Activated T-cell treated with anti-CD3 and anti-CD28 coated beads, Interleukin-2, amount 50 U/mL, for 72 hours (primary cell): ENCODE measurements at places on chromosomes 5 and 9.

DNA sequence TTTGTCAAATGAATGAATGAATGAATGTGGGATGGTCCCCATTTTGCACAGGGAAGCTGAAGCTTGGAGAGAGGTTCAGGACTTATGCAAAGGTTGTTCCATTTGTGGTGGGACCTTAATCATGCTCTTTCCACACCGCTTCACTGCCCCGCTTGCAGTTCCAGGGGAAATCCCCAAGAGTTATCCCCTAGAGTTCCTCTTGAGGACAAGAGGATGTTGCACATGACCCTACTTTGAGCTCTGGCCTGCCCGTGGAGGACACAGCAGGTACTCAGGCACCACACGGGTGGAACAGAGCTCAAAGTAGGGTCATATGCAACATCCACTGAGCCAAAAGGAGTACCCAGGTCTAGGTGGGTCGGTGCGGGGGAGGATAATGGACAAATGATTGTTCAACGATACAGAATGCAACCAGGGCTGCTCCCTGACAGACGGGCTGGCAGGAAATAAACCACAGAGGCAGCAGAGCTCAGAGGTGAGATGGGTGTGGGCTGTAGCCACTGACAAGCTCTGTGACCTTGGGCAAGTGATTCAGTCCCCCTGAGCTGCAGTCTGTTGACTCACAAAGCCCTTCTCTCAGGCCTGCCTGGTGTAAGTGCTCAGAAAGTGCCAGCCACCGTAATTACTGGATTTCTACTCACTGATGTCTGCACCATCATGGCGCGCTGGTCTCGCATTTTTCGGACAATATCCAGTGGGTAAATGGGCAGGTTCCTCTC lies 60.3 kb upstream of the EPB41L4B start:
- DNase-seq, result peak; percentile 7
- H3K4me1 ChIP-seq, result no peaks in the 10 kb centered on the region
- H3K36me3 ChIP-seq, result no peaks in the 10 kb centered on the region
- no peak overlapping the region for H3K27ac ChIP-seq
- peaks cover 11% of the 10 kb centered on the region for H3K27me3 ChIP-seq

DNA sequence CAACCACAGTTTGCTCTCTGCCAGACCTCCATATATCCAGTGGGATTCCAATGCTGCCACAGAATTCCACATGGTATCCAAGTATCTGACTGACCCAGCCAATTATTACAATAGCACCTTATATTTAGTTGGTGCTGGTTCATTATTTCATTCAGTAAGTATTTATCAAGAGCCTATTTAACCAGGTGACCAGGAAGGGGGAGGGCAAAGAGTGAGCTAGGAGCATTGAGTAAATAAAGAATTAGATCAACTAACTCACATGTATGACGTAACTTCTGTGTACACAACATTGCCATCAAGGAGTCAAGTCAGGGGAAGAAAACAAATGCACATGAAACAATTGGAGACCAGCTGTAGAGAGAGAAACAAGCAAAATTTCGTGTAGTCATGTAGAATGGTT lies 207.1 kb upstream of the PAPPA start:
- no peaks in the 10 kb centered on the region for H3K27me3 ChIP-seq
- H3K36me3 ChIP-seq, result no peaks in the 10 kb centered on the region
- DNase-seq, result no peak
- no peak overlapping the region for H3K27ac ChIP-seq
- no peaks in the 10 kb centered on the region for H3K4me1 ChIP-seq

DNA sequence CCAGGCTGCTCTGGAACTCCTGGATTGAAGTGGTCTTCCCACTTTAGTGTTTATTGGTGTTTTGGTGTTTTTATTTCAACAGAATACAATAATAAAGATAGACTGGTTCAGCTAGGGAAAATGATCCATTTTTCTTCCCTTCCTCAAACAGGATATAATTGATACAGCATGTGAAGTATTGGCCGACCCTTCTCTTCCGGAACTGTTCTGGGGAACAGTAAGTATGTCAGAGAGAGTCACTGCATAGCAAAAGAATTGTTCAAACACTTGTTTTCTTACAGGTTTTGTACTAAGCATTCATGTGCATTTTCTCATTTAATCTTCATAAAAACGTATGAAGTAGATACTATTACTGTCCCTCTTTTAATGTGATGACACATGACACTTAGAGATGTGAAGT lies 31.6 kb downstream of the NUP188 start:
- H3K36me3 ChIP-seq, result peaks cover 7% of the 10 kb centered on the region
- H3K4me3 ChIP-seq, result no peak overlapping the region
- no peak for DNase-seq
- H3K27ac ChIP-seq, result no peak overlapping the region
- no peaks in the 10 kb centered on the region for H3K27me3 ChIP-seq

GRCh38 chr9:127538849-127539258 lies 73.2 kb upstream of the STXBP1 start:
- DNase-seq, result no peak
- H3K27ac ChIP-seq, result no peak overlapping the region
- H3K36me3 ChIP-seq, result no peaks in the 10 kb centered on the region
- no peak overlapping the region for H3K4me3 ChIP-seq
- H3K27me3 ChIP-seq, result no peaks in the 10 kb centered on the region

DNA sequence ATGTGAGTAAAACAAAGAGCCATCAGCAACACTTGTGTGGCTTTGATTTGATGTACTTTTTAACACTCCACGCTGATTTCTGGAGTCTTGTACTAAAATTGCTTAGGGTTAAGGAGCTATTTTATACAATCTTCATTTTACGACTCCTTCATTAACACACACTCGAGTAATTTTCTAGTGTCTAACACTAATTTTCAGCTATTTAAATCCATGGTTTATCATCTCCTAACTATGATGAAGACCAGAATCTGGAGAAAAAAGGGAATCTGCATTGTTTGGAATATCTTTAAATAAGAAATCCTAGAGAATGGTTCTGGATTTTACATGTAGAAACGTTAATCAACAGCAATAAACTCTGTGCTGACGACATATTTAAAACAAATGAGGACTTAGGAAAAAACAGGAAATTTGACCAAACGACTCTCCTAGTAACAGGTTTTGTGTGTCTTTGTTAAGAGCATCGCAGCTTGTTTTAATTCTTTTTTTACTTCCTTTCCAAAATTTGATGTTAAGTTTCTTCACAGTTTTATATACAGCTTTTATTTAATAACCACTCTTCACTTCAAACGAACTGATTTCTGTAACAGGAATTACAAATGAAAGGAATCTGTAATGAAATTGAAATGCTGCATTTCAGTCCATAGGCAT lies 138.5 kb downstream of the AOPEP start:
- no peak overlapping the region for H3K27ac ChIP-seq
- DNase-seq, result no peak
- H3K4me3 ChIP-seq, result no peak overlapping the region
- no peaks in the 10 kb centered on the region for H3K27me3 ChIP-seq
- H3K4me1 ChIP-seq, result peaks cover 45% of the 10 kb centered on the region

GRCh38 chr5:77996943-77997342 lies 220.8 kb upstream of the TBCA start:
- H3K4me3 ChIP-seq, result no peak overlapping the region
- no peaks in the 10 kb centered on the region for H3K27me3 ChIP-seq
- DNase-seq, result no peak
- no peaks in the 10 kb centered on the region for H3K36me3 ChIP-seq

- H3K4me1 ChIP-seq, result peaks cover 24% of the 10 kb centered on the region
- no peak for DNase-seq
- H3K4me3 ChIP-seq, result peak overlapping the region; percentile 81
- no peaks in the 10 kb centered on the region for H3K27me3 ChIP-seq
Observed at GRCh38 chr9:136949239-136949816, 2.7 kb upstream of the LCN12 start.

- H3K36me3 ChIP-seq, result no peaks in the 10 kb centered on the region
- no peak for DNase-seq
- H3K4me3 ChIP-seq, result no peak overlapping the region
- H3K27me3 ChIP-seq, result peaks cover 14% of the 10 kb centered on the region
Observed at GRCh38 chr5:42605490-42605889, 151.1 kb upstream of the CCDC152 start.

DNA sequence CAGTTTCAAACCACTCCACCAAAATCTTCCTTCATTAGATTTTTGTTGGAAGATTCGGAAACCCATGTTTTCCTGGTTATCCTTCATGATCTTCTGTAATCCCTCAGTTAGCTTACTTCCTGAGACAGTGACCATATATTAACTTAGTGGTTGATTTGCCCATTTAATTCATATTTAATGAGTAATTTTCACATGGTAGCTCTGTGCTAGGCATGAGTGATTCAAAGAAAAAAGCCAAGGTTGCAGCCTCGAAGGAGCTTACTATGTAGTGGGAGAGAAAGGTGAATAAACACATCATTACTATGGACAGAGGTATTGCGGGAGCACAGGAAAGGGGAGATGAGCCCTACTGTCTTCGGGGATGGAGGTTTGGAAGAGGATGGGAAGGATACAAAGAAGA lies 158.5 kb downstream of the TLE1 start:
- no peak for DNase-seq
- no peak overlapping the region for H3K27ac ChIP-seq
- H3K36me3 ChIP-seq, result no peaks in the 10 kb centered on the region
- H3K27me3 ChIP-seq, result peaks cover 7% of the 10 kb centered on the region
- no peak overlapping the region for H3K4me3 ChIP-seq
- H3K4me1 ChIP-seq, result no peaks in the 10 kb centered on the region

DNA sequence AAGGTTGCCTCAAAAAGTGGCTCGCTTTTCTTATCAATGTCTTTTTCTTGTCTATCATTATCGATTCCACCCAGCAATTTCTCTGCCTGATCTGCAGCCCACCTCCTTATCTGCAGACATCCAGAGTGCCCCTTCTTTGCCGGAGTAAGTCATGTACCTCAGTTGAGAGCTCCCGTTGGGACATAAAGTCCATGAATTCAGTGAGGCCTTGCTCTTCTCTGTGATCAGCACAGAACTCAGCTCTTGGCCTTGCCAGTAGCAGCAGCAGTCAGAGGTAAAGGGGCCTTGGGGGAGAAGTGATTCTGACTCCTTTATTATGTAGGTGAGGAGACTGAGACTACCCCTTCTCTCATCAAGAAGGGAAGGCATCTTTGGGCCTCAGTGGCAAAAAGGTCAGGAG lies 24.9 kb upstream of the DCAF12 start:
- no peak overlapping the region for H3K27ac ChIP-seq
- H3K4me3 ChIP-seq, result no peak overlapping the region
- DNase-seq, result no peak
- H3K27me3 ChIP-seq, result no peaks in the 10 kb centered on the region

- no peak overlapping the region for H3K27ac ChIP-seq
- no peaks in the 10 kb centered on the region for H3K4me1 ChIP-seq
- DNase-seq, result no peak
- peaks cover 1% of the 10 kb centered on the region for H3K36me3 ChIP-seq
- H3K27me3 ChIP-seq, result peaks cover 55% of the 10 kb centered on the region
Observed at GRCh38 chr9:96183751-96184150, 118.2 kb downstream of the HSD17B3 start.

DNA sequence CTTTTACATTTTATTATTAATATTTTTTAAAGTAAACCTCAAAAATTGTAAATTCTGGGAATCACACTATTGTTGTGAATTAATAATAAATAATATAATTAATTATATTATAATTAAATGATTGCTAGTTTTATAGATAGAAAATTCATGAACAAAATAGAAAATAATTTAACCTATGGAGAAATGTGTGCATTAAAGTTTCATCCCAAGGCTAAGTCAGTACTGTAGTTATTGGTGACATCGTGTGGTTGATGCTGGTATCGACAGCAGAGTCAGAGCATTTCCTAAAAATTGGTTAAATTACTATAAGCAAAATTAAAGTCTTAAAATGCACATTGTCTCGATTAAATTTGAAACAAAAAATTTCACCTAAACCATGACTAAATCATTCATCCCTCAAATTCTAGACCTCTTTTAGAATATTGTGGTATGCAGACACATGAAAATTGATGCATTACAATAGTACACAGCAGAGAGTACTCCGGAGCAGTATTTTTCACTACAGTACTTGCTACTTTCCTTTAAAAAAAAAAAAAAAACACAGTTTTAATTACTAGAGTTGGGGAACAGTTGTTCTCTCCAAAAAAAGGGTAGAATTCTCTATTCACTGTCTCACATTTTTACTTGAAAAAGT lies 73.9 kb downstream of the RORB start:
- H3K4me1 ChIP-seq, result no peaks in the 10 kb centered on the region
- no peaks in the 10 kb centered on the region for H3K36me3 ChIP-seq
- no peak overlapping the region for H3K27ac ChIP-seq
- peak; percentile 14 for DNase-seq

GRCh38 chr9:136247947-136248637 lies 2.5 kb upstream of the QSOX2 start:
- H3K36me3 ChIP-seq, result peaks cover 6% of the 10 kb centered on the region
- no peak for DNase-seq
- H3K27me3 ChIP-seq, result no peaks in the 10 kb centered on the region
- H3K4me3 ChIP-seq, result no peak overlapping the region
- peaks cover 25% of the 10 kb centered on the region for H3K4me1 ChIP-seq

DNA sequence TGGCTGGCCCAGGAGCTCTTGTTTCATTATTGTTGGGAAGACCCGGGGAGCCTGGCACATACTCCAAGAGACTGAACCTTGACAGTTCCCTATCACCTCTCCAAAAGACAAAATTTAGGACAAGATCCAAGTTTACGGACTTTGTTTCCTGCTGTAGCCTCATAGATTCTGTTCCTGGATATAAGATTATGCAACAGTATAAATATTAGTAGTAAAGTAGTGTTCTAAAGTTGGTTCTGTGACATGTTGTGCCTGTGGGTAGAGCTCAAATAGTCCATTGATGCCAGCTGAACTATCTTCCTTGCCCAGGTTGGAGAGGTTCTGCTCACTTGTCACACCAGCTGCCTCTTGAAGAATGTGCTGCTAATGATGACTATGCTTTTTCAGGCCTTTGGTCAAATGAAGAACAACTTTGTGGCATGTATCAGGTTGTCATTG lies 430.2 kb downstream of the DMAC1 start:
- no peak for DNase-seq
- peaks cover 2% of the 10 kb centered on the region for H3K36me3 ChIP-seq
- H3K27ac ChIP-seq, result no peak overlapping the region
- no peak overlapping the region for H3K4me3 ChIP-seq
- H3K27me3 ChIP-seq, result peaks cover 5% of the 10 kb centered on the region
- no peaks in the 10 kb centered on the region for H3K4me1 ChIP-seq

GRCh38 chr5:142669477-142669876 lies 16.4 kb downstream of the FGF1 start:
- H3K27me3 ChIP-seq, result no peaks in the 10 kb centered on the region
- no peaks in the 10 kb centered on the region for H3K4me1 ChIP-seq
- H3K27ac ChIP-seq, result no peak overlapping the region

DNA sequence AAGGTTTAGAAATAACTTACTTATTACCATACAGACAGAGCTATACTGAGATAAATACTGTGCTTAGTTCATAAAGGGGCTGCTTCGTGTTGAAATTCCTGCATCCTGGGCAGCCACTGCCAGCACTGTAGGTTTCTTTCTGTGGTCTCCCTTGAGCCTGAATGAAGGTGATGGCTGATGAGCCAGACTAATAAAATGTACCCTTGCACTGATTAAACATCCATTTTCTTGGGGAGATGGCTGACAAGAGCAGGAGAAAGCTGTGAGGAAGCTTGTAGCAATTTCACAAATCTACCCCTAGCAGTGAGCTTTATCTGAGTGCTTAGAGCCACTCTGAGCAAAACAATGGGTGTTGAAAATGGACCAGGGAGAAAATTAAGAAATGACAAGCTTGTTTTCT lies 23.3 kb upstream of the ZSWIM6 start:
- H3K4me3 ChIP-seq, result no peak overlapping the region
- peaks cover 29% of the 10 kb centered on the region for H3K27me3 ChIP-seq
- H3K4me1 ChIP-seq, result peaks cover 44% of the 10 kb centered on the region
- no peak overlapping the region for H3K27ac ChIP-seq
- H3K36me3 ChIP-seq, result no peaks in the 10 kb centered on the region

GRCh38 chr9:21268347-21268657 lies 28.5 kb upstream of the IFNA14 start:
- H3K4me1 ChIP-seq, result no peaks in the 10 kb centered on the region
- no peak overlapping the region for H3K27ac ChIP-seq
- no peak for DNase-seq
- no peaks in the 10 kb centered on the region for H3K36me3 ChIP-seq

- no peaks in the 10 kb centered on the region for H3K36me3 ChIP-seq
- no peak overlapping the region for H3K4me3 ChIP-seq
- H3K27me3 ChIP-seq, result no peaks in the 10 kb centered on the region
Observed at GRCh38 chr5:7667216-7667767, 183.6 kb downstream of the CFAP90 start.
